ENCODE measurements at places on chromosomes 6 and 20.

DNA sequence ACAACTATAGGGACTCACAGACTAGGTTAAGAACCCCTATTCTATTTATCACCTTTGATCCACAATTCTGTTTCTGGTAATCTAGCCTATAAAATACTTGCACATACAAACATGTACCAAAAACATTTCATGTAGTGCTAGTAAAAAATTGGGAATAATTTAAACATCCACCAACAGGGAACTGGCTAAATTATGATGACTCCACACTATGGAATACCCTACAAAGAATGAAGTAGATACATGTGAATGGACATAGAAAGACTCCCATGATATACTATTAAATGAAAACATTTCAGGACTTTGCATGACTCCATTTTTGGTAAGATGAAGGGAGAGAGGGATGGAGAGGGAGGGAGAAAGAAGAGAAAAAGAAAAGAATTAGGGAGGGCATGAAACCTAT is 58.2 kb downstream of the ZHX3 start:
- DNase-seq: no peak

DNA sequence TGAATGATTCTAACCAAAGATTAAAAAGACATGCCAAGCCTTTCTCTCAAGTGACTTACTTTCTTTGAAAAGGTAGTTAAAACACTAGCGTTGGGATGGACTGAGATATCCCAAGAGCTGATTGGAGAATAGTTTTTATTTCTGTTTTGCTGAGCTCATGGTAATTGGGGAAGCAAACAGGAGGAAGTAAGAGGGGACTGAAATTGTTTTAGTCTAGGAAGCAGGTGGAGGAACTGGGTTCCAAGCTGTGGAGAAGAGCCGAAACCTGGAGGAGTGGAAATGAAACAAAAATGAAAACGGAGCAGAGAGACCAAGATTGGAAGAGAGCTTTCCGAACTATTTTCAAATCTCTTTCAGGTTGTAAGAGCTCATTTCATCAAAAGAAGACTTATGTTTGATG is 59.9 kb upstream of the TENT5A start:
- DNase-seq: no peak

GRCh38 chr20:59078231-59078630 is 35.6 kb upstream of the PRELID3B start:
- DNase-seq: no peak

DNA sequence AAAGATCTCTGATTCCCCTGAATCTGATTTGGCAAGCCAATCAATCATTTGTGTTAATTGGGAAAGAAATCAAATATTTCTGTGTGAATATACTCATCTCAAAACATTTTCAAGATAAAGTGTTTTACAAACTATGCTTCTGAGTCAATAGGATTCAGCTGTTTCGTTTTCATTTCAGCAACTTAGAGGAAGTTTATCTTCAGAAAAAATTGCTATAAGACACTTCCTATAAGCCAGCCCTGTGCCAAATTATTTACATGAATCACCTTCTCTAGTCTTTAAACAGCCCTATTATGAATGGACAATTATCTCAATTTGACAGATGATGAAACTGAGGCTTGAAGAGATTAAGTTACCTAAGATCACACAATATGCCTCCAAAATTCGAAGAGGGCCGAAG is 10.9 kb downstream of the DEFB129 start:
- no peak for DNase-seq

- no peak for DNase-seq
Observed at GRCh38 chr6:33329058-33329457, 11.5 kb upstream of the ZBTB22 start.

GRCh38 chr20:57794600-57795341 is 85.0 kb upstream of the PMEPA1 start:
- DNase-seq: peak; percentile 60

DNA sequence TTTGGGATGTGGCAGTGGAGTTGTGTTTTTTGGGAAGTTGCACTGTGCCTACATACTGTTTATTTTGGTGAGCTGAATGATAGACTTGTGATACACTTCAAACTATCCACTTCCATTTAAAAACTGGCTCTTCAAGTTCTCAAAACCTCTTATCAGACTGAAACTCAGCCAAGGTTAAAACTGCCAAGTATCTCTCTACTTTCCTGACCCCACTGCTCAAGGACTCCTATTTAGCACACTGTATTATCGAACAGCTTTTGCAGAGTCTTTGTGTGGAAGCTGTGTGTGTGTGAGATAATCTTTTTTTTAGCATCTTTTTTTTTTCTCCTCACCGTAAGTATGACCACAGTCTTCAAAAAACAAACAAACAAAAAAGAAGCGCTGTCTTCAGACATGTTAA is 21.1 kb downstream of the STX11 start:
- DNase-seq: no peak

DNA sequence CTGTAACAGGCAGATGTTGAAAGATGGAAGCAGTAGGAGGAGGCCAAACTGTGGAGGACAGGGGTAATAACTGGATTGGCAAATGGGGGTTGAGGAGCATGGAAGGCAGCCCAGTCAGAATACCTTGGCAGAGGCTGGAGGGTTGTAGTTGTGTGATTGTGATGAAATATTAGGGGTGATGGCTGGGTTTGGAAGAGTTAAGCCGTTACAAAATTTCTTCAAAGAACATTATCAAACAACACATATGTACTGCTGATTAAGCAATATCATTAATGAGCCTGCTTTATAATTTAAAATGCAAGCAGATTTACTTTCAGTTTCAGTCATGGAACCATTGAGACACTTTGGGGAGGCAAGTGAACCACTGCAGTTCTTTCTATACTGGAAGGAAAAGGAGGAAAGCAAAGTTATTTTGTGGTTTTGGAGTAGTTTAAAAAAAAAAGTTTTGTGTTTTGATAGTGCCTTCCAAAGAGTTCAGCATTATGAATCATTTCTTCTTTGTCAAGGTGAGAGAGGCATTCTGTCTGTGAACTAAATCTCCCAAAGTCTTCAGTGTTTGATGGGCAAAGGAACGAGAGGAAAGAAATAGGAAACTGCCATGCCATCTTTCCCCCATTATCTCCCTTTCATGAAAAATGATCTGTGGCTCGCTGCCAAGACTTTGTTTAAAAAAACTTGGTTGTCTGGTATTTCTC is 20.7 kb downstream of the FOXO3 start:
- DNase-seq: peak; percentile 77

GRCh38 chr6:428047-428603 is 36.6 kb downstream of the IRF4 start:
- no peak for DNase-seq

DNA sequence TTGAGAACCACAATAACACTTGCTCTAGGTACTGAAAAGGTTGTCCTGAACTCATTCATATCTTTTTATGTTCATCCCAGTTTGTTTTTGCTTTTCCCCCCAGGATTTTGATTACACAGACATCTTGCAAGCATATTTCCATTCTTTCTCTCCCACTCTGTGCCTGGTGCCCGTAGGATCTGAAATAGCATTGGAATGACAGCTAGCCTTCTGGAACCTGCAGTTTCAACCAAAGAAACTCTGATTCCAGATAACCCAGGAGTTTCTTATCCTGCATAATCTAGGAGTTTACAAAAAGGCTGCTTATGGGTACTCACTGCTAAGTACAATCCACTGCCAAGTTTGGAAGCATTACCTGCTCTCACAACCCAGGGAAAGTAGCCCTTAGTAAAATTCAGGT is 28.8 kb upstream of the PLCG1 start:
- no peak for DNase-seq

DNA sequence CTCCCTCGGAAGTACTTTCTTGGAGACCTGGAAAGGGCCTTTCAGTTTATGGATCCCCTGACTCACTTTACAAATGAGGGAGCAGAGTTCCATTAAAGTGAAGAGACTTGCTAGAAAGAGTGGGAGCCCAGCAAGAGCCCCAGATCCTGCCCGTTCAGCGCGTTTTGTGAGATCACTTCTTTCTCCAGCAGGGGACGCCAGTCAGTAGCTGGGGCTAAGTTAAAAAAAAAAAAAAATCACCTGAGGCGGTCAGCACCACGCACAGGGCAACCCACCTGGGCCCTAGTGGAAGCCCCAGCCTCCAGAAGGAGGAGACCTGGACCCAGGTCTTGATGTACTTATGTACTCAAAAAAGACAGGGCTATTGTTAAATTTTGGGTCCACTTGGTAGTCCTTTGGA is 274.5 kb upstream of the RNF24 start:
- DNase-seq: no peak

- peak; percentile 27 for DNase-seq
Observed at GRCh38 chr6:89023591-89024441, 56.7 kb upstream of the PNRC1 start.

- DNase-seq: peak; percentile 1
Observed at GRCh38 chr6:167441715-167442206, 116.9 kb downstream of the TTLL2 start.

- DNase-seq: no peak
Observed at GRCh38 chr6:97231911-97232310, 51.1 kb downstream of the MMS22L start.

DNA sequence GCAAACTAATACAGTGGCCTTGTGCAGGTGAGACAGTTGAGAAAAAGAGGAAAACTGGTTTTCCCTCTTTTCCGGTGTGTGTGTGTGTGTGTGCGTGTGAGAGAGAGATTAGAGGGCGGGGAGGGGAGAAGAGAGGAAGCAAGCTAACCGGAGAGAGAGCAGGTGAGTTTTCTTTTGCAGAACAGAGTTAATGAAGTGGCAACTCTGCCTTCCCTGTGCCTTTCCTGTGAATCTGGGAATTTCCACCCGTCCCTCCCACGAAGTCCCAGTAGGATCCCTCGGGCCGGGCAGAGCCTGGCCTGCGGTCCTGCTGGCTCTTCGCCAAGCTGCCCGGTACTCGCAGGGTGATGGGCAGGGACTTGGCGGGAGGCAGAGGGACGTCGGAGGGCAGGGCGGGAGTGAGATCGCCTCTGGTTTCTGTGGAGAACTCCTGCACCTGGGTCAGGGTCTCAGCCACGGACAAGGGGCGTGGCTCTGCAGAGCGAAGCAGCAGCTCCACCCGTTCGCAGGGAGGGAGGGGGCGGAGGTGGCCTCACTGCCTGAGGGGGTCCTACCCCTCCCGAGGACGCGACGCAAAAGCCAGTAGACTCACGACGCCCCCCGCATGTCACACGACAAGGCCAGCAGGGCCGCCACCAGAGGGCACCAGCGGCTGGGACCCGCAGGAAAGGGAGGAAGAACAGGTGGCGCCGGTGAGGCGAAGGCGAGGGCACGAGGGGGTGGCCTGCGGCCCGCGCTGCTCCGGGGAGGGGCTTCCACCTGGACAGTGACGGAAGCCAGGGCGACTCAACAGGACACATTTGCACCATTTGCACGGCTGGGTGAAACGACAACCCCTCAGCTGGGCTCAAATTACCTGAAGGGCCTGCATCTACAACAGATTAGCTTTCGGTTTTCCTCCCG is 51.2 kb upstream of the RNF182 start:
- peak; percentile 48 for DNase-seq

- peak; percentile 74 for DNase-seq
Observed at GRCh38 chr20:45771182-45771759, 20.4 kb downstream of the WFDC3 start.

- DNase-seq: no peak
Observed at GRCh38 chr6:41047745-41048732, 5.0 kb upstream of the APOBEC2 start.

DNA sequence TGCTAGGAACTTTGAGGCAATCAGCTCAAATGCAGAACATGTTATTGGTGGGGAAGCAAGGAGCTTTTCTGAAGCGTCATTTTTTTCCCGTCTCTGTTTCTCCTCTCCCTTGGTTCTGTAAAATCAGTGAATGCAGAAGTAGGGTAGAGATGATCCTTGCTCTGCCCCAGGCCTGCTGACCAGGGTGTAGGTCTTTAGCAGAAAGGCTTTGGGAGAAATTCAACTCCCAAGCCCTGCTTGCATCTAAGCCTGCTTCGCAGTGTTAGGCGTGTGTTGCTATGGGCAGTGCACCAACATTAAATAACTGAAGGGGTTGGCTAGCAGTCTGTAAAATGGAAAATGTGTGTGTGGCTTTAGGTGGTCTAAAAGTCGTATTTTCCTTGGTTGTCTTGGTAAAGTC is 45.9 kb downstream of the SASH1 start:
- no peak for DNase-seq

DNA sequence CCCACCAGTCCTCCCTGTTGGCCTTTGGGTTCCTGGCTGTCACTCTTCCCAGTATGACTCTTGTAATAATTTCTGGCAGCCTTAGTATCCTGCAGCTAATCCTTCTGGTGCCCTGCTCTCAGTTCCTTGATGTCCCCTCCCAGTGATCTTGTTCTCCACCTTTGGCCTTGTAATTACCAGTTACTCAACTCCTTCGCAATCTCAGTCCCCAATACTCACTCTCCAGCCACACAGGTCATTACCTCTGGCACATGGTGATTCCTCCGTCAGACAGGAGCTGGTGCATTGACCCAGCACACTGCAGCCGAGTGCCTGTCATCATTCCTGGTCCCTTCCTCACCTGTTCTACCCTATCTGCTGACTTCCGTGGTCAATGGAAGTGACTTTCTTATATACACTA is 101.4 kb downstream of the FAM120B start:
- DNase-seq: no peak

- DNase-seq: no peak
Observed at GRCh38 chr6:90691823-90692222, 105.0 kb upstream of the MAP3K7 start.

- DNase-seq: peak; percentile 39
Observed at GRCh38 chr20:63273059-63273579, 506 bp downstream of the ARFGAP1 start.

- no peak for DNase-seq
Observed at GRCh38 chr6:31946370-31946885, 533 bp downstream of the CFB start.

GRCh38 chr20:46324379-46324778 is 16.1 kb upstream of the CDH22 start:
- peak; percentile 24 for DNase-seq

DNA sequence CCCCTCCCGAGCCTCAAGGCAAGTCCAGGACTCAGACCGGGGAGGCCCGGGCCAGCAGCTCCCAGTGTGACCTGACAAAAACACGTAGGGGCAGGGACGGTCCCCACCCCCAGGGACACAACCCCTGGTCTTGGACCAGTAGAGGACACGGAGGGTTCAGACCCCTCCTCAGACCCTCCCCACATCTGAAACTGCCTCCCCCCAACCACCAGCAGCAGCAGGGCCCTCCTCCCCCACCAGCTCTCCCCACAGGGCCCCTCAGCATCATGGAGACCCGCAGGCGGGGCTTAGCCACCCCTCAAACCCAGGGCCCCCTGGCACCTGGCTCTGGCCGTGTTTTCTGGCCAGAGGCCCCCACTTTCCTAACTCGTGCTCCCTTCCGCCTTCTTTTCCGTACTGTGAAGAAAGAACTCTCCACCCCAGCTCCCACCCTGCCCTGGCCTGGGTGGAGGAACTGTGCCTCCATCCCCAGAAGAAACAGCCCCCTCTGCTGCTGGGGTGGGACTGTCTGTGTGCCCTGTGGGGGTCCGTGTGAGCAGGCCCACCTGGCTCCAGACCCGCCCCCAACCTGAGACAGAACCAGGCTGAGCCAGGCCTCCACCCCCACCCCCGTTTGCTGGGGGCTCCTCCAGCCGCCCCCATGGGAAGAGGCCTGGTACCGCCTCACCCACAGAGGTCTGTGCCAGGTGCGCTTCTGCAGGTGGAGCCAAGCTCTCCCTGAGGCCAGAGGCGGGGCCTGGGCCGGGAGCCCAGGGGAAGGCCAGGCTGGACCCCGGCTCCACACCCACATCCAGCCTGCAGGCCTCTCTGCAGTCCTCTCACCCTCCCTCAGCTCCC is 39.0 kb upstream of the MDFI start:
- DNase-seq: no peak

- no peak for DNase-seq
Observed at GRCh38 chr20:56166781-56167465, 81.6 kb upstream of the MC3R start.
